ENCODE measurements at places on chromosomes 12 and 14. TPM values are rescaled to one million over a fixed set of nuclear protein-coding genes. Genes with fewer than 3 reads are reported as not detected.

GRCh38 chr12:107929436-107929835 lies 154.9 kb downstream of the ASCL4 start:
- DNase-seq: no peak

- DNase-seq: no peak
Measured at GRCh38 chr14:61347826-61348443, 26.6 kb downstream of the PRKCH start.

DNA sequence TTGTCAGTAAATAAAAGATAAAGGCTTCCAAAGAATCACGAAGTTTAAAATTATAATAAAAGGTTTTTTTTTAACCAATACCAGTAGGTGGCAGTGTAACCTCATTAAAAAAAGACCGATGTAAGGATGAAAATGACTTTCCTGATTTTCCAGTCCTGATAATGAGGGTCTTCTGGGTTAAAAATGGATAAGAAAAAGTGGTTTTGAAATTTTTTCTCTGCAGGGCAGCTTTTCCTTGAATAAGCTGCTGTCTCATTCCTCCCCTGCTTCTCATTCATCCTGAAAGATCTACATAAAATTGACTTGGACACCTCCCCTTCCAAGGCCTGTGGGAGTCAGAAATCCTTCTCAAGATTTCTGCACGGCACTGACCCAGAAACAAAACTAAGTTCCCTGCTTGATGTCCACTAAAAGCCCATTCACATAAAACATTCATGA lies 58.9 kb upstream of the FBXO33 start:
- peak; percentile 4 for DNase-seq

The IL31 gene
- total RNA-seq: not detected

GRCh38 chr12:75115748-75116147 lies 93.9 kb downstream of the KCNC2 start:
- DNase-seq: no peak

DNA sequence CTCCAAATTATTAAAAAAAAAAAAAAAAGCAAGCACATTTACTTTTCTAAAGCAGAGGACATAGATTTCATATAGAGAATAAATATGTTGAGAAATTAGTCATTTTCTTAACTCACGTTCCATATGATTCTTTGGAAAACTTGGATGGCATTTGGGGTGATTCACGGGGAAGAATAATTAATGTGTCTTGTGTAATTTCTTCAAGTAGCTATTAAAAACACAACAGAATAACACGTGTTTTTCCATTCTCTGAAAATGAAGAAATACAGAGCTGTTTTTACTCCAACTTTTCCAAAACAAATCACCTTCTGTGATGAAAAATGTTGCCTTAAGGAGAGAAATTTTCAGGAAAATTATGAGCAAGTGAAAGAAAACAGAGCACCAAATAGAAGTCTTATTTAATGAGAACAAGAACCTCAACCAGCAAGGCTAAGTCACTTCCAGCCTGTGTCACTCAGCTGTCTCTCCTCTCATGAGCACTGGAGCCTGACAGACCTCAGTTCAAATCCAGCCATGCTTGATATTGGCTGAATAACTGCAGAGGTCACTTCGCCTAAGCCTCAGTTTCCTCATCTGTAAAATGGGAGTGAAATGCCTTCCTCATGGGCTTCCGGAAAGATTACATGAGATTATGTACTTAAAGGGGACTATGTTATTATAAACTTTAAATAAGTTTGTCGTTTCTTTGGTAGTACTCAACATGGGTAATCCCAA lies 42.8 kb upstream of the NUAK1 start:
- DNase-seq: no peak

DNA sequence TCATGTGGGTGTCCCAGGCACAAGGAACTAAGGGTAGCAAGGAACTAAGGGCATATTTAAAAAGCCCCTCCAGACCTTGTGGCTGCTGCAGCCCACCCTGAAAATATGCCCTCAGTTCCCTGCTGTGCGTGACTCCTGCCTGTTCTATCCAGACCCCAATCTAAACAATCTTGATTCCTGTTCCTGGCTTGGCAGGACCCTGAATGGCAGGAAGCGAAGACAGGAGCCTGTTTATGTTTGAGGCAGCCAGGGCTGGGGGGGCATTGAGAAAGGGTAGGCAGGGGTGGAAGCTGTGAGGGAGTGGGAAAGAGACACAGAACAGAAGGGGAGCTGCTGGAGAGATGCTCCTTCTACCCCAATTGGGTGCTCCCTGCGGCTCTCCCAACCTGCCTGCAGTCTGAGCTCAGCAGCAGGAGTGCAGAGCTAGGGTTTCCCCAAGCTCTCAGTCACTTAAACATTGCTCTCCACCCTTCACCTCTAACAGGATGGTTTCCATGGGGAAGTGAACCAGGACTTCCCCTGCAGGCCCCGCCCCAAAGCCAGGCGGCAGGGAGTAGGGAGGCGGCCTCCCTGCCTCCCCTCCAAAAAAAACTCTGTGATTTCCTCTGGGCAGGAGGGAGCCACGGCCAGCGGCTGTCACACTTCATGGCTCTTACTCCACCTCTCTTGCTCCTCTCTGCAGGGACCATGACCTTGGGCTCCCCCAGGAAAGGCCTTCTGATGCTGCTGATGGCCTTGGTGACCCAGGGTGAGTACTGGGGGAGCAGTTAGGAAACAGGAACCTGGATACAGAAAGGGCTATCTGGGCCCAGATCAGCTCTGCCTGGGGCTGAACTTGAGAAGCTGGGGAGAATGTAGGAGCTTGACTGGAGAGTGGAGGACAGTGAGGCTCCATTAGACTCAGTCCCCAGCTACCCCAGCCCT lies 4.7 kb downstream of the ACVRL1 start:
- no peak for DNase-seq

The TAS2R30 gene
- total RNA-seq: 0.74 TPM

DNA sequence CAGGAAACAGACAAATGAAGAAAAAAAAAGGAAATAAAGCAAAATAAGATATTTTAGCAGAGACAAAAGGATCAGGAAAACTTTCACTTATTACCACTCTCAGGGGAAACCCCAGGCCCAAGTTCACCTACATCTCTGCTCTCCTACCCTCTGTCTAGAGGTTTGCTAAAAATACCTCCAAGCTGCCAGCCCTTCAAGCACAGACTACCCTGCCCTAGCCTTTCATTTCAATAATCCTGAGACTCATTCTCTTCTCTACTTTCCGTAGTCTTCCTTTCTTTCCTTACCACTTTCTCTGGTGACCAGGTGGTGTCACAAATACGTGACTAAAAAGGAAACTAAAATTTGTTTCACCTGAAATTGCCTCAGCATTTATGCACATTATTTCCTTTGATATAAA lies 33.8 kb downstream of the RPAP3 start:
- no peak for DNase-seq

DNA sequence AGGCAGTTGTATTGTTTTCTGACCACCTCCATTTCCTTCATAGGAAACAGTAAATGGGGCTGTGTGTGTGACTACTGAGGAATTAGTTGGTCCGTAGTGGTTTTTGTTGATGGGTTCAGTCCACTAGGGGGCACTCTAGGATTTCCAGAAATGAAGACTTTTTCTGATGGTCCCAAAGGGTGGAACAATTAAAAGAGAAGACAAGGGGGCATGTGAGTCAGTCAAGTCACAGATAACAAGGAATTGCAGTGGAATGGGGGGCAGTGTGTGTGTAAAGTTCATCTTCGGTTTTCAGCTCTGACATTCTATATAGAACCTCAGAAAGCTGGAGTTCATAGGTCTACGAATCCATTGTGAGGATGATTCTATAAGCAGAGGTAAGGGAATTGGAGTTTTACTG lies 186.6 kb upstream of the OR4E1 start:
- no peak for DNase-seq

The AMN gene
- 0.44 TPM for total RNA-seq

GRCh38 chr14:56666294-56666693 lies 86.7 kb downstream of the TMEM260 start:
- no peak for DNase-seq

DNA sequence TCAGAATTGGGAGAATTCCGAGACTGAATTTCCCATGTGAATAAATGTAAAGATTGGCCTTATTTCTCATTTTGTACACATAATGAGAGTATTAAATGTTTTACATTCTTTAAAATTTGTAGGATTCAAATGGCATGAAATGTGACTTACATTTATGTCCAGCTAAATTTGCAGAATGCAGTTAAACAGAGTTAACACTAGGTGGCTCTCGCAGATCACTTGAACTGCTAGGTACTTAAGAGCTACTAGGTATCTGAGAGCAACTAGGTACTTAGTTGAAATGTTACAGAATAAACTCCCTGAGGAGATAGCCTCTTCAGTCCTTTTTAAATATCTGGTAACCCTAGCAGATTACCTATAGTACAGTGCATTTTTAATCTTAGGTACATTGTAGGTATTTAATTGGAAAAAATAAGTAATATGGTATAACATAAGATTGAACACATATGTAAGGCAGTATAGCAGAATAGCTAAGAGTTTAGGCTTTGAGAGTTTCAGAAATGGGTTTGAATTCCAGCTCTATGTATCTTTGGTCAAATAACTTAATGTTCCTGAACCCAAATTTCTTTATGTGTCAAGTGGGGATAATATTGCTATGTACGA lies 73.8 kb downstream of the KIAA0586 start:
- DNase-seq: peak; percentile 45

DNA sequence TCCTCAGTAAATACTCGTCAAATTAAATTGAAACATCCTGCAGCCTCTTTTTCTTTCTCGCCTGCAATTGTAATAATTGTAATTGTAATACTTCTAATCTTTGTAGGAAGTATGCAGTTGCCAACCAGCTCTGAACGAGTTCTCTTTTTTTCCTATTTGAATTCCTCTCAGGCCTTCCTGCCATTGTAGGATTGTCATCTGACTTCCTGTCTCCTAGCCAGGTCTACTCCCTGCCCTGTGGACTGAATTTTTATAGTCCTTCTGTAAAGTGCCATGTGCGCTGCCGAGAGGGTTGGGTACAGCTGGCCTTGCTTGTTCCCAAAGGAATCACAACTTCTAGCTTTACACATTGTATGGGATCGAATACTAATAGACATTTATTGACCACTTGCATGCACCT lies 183.3 kb downstream of the SSPN start:
- DNase-seq: no peak

GRCh38 chr12:120093592-120094355 lies 22.8 kb downstream of the RAB35 start:
- DNase-seq: no peak

DNA sequence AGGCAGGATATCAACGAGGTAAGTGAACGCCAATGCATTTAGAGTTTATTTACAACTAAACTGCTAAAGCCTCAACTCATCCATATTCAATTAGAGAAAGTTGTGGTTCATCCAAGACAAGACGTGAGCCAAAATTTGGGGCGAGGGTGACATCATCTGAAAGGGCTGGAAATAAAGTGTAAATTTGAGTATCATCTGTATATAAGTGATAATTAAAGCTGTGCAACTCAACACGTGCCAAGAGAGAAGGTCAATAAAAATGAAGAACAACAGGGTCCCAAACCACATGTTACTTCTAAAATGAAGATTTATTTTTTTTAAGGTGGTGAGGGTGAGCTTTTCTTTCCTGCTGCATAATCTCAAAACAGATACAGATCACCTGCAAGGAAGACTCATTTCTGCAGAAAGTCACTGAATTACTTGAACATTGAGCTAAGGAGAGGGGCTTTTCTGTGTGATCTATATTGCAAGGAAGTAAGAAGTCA lies 203.6 kb downstream of the EFCAB11 start:
- no peak for DNase-seq

The PRB3 gene
- not detected for total RNA-seq

DNA sequence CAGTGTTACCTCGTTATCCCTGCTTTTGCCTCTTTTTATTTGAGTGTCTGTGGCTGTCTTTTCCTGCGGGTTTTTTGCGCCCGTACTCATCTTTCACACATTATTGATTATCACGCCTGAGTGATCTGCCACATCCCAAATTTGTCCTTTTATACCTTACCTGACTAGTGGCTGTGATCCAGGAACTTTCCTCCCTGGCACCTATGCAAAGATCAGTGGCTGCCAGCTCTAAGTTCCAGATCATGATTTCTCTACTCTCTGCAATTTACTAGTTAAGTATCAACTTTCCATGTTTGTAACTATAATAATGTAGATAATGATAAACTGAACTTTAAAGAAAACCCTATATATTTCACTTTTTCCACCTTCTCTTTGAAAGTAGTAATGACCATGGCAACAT lies 36.9 kb downstream of the PLEKHA5 start:
- no peak for DNase-seq

The SELPLG gene
- 0.41 TPM for total RNA-seq

GRCh38 chr12:25276199-25276937 lies 25.6 kb upstream of the KRAS start:
- DNase-seq: peak; percentile 92

DNA sequence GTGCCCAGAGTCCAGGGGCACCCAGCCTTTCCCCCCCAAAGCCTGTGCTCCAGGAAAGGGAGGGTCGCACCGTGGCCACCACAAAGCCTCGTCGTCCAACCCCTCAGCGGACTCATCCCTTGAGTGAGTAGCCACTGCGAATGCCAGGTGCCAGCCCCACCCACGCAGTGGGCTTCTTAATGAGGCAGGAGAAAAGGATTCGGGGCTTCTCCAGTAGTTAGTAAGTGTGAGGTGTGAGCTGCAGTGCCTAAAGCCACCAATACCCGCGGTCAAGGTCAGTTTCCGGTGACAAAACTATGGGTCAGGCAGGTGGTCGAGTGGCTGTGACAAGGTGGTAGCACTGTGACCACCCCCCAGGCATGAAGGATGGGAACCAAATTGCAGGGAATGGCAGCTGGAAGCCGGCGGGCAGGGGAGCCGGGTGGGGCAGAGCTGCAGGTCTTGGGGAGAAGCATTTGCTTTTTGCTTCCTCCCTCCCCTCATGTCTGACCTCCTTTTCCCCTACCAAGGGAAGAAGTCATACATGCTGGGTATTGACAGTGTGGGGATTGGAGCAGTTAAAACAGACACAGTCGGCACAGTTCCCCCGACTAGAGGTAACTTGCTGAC lies 8.0 kb downstream of the RAN start:
- DNase-seq: no peak

GRCh38 chr12:120194534-120195395 lies at the start of gene GCN1:
Gene GCN1, minus strand, starts transcription at chr12:120194715. Its CDS starts 18 bp downstream, at chr12:120194697.
- DNase-seq: peak; percentile 62

GRCh38 chr12:57431654-57432188 lies 878 bp upstream of the R3HDM2 start:
- no peak for DNase-seq

Measured in Panc1 (cell line).